ENCODE measurements at places on chromosomes 2 and 18. TPM values are rescaled to one million over a fixed set of nuclear protein-coding genes. Genes with fewer than 3 reads are reported as not detected.

Gene DSG1
- 0.19 TPM for polyA plus RNA-seq

Gene STEAP3
- 1.4 TPM for polyA plus RNA-seq

Gene SLC66A2
- polyA plus RNA-seq: 16.2 TPM

Gene TEX44
- not detected for polyA plus RNA-seq

Gene ESCO1
- polyA plus RNA-seq: 21.1 TPM

Gene CD226
- polyA plus RNA-seq: 1.6 TPM

Gene EMILIN2
- polyA plus RNA-seq: 30.4 TPM

Gene EVX2
- polyA plus RNA-seq: not detected

Gene TUBB8B
- not detected for polyA plus RNA-seq

Gene REG1B
- 0.24 TPM for polyA plus RNA-seq
